ENCODE measurements at places on chromosomes 4 and X.

- no peak for DNase-seq
Observed at GRCh38 chr4:113212613-113213012, 163.2 kb downstream of the ANK2 start.

DNA sequence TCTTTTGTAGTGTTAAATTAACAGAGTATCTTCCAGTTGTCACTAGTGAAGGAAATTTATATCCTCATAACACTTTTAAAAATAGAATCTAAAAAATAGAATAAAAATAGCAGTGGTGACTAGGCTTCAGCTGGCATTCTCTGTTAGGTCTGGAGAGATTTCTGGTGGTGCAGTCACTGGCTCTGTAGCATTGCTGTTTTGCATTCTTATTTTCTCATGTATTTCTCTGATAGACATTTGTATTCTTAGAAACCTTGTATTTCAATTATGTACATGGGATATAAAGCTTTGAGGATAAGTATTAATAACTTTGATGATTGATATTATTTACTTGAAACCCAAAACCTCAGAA, 87.6 kb downstream of the TMEM131L start:
- DNase-seq: no peak

DNA sequence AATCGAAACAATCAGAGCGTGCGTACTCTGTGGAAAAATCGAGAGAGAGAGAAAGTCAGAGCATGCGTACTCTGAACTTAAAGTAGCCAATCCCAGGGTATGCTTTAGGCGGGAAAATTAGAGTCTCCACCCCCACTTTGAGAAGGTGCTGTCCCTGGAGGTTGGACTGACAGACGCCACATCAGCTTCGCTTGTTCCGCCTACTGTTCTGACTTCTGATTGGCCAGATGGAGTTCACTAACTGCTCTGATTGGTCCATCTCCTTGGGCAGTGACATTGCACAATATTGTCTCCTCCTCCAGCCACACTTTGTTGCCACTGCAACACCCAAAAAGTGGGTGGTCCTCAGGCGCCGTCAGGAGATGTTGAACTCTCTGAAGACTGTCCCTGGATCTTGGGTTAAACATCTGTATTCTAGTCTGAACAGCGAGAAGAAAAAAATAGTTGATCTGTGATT, at the start of gene SSX5:
SSX5 (minus strand) TSS at position 51 of the 457 bp plus-strand sequence. CDS start 1,437 bp downstream, outside the sequence.
- no peak for DNase-seq

DNA sequence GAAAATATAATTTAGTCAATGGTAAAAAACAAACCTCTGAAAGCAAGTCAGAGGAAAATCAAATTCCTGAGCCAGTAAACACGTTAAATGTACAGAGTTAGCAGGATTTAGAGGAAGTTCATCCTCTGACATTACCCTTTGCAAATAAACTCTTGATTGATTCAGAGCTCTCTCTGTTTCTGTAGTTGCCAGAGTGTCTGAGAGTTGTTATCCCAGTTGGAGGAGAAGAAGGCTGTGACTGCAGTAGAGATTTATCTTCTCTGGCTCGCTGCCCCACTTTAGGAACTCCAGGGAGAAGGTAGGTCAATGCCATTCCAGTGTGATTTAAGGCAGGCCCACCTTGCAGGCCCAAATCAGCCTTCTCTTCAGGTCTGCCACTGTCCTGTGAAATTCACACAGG, 6.2 kb upstream of the AMOT start:
- DNase-seq: no peak

DNA sequence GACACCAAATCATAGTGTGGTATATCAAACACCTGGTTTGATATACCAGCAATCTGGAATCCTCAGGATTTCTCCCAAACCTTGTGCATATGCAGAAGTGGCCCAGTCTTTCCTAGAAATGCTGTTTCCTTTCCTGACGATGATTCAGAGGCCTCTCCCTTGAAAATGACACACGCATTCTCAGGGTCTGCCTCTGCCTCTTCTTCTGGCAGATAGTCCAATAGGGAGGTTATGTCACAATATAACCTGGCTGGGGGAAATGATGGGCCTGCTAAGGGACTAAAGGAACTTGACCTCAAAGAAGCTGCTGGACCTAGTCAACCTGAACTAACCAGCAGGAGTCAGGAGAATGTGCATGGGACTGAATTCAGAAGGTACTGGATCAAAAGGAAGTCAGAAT, 435.2 kb downstream of the IDS start:
- no peak for DNase-seq

- DNase-seq: no peak
Observed at GRCh38 chr4:162891788-162892707, 274.6 kb downstream of the NAF1 start.

- no peak for DNase-seq
Observed at GRCh38 chr4:177190995-177191580, 118.6 kb upstream of the NEIL3 start.

DNA sequence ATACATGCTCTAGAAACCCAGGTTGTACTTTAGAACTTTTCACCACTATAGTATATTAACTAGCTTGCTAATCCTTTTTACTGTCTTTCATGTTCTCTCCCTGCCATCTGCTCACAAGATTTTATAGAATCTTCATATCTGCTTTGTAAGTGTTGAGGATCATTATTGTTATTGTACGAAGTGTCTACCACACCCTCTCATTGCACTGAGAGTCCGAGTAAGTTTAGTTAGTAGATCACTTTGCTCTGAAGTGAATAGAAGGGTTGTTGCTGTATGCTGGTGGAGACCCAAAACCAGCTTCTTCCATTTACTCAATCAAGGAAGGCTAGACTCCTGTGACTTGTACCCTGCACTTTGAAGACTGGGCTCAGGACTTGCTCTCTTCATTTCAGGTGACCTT, 17.1 kb downstream of the GAB1 start:
- no peak for DNase-seq

DNA sequence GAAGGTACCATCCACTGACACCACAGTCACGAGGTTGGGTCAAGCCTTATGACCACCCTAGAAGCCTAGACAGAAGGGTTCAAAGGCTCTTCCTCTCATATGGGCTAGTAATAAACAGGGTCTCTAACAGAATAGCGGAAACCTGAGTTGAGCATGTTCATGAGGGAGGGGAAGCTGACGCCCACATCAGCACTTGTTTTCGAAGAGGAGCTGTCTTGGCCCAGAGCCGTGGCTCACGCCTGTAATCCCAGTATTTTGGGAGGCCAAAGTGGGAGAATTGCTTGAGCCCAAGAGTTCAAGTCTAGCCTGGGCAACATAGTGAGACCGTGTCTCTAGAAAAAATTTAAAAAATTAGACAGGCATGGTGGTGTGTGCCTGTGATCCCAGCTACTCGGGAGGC, 21.5 kb upstream of the TMSB4X start:
- DNase-seq: no peak

- DNase-seq: no peak
Observed at GRCh38 chrX:137547291-137547690, 18.6 kb upstream of the ZIC3 start.

DNA sequence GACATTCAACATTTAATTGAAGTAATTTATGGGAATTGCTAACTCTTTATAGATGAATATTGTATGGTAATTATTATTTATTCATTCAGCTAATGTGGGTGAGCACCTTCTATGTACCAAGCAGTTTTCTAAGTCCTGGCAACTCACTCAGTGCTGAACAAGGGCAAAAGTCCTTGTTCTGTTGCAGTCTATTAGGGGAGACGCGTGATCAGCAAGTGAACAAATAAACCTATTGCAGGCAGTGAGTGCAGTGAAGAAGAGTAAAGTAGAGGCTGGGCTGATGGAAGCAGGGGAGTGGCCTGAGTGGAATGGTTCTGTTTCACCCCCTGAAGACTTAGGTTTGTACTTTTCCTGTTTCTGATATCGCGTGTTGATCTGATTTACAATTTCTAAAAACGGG, 214.3 kb downstream of the RAPGEF2 start:
- DNase-seq: no peak

DNA sequence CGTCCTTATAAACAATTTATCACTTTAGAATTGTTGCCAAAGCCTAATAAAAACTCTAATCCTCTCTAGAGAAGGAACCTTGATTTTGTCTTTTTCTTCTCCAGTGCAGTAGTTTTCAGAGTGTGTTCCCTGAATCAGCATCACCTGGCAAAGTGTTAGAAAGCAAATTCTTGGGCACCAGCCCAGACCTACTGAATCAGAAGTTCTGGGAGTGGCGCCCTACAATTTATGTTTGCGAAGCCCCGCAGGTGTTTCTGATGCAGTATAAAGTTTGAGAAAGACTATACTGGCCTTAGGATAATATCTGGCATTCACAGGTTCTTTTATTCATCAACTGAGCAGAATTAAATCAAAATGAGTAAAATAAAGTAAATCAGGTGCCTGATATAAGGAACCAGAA, 645.8 kb upstream of the ATOH1 start:
- no peak for DNase-seq

GRCh38 chr4:165872461-165873297, at the start of gene TLL1:
TLL1 (plus strand) TSS chr4:165873237; CDS start chr4:165873905, 668 bp downstream.
- DNase-seq: no peak

- DNase-seq: no peak
Observed at GRCh38 chr4:30094887-30095286, 625.3 kb upstream of the PCDH7 start.

GRCh38 chr4:74624351-74625151, 169.8 kb downstream of the BTC start:
- no peak for DNase-seq

Data from stimulated activated CD8-positive, alpha-beta memory T cell treated with anti-CD3 and anti-CD28 coated beads, Interleukin-4, amount 100 ng/mL, for 4 hours (primary cell).